Dorsolateral prefrontal cortex (tissue), 122 donors: ENCODE measurements at places on chromosomes 7 and 10. TPM values are rescaled to one million over a fixed set of nuclear protein-coding genes. Genes with fewer than 3 reads are reported as not detected.

CDC14C gene
- not detected for total RNA-seq

DEPP1 gene
- total RNA-seq = 23.7 TPM

DNA sequence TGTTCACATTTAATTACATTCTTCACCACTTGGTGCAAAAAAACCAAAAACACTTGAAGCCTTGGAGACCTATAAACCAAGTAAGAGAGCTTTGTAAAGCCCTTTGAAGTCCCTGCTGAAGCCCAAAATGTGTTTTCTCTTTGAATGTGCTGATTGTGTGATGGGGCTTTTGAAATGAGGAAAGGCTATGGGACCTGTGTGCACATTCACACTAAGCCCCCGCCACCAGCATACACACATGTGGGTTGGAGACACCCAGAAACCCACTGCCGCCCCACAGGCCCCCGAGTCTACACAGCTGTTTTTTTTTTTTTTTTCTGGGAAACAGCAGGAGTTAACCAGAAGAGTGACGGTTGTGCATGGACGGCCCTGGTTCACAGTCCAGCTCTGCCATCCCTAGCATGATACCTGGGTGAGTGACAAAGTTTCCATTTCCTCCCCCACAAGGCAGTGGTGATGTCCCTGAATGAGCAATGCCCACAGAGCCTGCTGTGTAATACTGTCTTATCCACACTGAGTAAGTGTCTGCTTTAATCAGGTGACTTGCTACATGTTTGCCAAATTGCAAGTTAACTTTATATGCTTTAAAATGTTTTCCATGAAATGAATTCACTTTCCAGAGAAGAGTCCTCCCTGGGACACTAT lies 154.6 kb upstream of the GDF10 start:
- no peak for DNase-seq

- no peak for DNase-seq
Observed at GRCh38 chr7:22944022-22944421, 69.9 kb downstream of the HYCC1 start.

DNA sequence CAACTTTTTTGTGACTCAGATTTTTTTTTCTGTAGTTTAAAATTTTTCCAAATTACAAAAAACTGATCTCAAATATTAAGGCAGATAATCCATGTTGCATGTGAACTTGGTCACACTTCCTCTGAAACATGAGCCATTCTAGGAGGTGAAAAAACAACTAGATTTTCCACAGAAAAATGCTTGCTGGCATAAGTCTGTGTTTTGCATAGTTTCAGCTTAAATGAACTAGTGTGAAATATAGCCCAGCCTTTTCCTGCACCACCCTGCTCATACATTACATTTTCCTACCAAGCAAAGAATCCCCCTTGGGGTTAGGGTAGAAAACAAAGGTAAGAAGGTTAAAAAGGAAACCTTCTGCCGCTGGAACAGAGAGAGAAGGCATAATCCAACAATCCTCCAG lies 48.2 kb downstream of the SLC25A13 start:
- no peak for DNase-seq

DNA sequence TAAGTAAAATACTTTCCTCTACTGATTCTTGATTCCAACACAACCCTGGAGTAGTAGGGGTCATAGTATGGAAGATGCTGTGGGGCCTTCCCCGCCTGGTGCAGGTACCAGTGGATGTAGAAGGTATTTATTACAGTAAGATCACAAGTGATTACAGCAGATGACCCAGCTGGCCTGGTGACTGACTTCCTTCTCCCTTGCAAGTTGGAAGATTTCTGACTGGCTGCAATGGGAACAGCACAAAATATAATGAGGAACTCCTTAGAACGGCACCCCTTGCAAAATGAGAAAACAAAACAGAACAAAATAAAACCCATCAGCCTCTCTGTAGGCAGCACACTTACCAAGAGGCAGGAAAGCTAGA lies 61.7 kb upstream of the TARP start:
- DNase-seq = no peak
